Stimulated activated CD8-positive, alpha-beta memory T cell treated with anti-CD3 and anti-CD28 coated beads, Interleukin-7, amount 100 ng/mL, for 4 hours (primary cell): ENCODE measurements at places on chromosomes 3 and 15.

GRCh38 chr3:43870120-43870519 lies 179.4 kb downstream of the ABHD5 start:
- DNase-seq, result no peak

GRCh38 chr3:172816968-172817367 lies 66.4 kb downstream of the ECT2 start:
- DNase-seq, result no peak

- no peak for DNase-seq
These were observed 229.2 kb downstream of the ZNF621 start for GRCh38 chr3:40753951-40754350.

- no peak for DNase-seq
These were observed 148.4 kb downstream of the APBA2 start for GRCh38 chr15:29034151-29034550.

DNA sequence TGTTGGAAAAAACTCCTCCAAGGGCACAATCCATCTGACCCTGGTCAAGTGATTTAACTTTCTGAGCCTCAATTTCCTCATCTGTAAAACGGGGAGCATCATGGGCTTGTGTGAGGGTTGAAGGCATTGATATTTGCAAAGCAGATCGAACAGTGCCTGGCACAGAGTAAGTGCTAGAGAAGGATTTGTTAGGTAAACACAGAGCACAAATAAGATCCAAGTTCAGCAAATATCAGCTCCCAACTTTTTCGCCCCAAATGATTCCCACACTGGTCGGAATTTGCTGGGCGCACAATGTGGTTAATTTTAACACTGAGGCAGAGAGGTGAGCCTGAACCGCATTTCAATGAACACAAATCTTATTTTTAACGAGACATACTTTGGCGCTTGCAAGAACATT lies 76.3 kb upstream of the ATP2B2 start:
- DNase-seq, result no peak

DNA sequence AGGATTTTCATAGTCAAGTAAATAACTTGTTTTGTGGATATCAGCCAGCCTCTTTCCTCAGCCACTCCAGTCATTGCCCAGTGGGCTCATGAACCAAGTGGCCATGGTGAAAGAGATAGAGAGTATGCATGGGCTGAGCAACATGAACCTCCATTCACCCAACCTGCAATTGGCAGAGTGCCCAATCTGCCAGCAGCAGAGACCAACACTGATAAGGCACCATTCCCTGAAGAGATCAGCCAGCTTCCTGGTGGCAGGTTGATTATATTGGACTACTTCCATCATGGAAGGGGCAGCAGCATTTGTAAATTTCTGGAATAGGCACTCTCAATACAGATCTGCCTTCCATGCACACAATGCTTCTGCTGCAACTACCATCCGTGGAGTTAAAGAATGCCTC lies 10.3 kb upstream of the MCF2L2 start:
- DNase-seq, result no peak

DNA sequence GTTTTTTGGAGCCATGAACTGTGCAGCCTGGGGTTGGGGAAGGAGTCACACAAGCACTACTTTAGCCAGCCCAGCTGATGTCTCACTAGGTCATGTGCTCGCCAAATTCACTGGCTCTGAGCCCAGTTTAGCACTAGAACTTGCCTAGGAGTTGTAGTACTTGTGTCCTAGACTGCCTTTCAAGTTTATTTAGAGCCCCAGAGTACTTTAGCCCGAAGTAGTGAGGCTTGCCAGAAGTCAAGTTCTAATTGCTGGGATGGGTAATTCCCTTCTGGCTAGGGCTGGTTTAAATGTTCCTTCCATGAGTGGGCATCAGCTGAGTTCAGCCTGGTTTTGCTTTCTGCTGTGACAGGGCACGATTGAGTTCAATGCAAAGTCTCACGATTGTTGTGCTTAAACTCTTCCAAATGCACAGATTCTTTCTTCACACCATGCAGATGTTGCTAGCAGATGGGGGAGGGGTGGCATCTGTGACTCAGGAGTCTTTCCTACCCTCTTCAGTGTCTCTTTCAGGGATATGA lies 228.2 kb upstream of the ZPLD1 start:
- no peak for DNase-seq

- no peak for DNase-seq
These were observed 324.9 kb upstream of the COL8A1 start for GRCh38 chr3:99313485-99313884.

- no peak for DNase-seq
These were observed 175.9 kb downstream of the VGLL3 start for GRCh38 chr3:86814918-86815655.

DNA sequence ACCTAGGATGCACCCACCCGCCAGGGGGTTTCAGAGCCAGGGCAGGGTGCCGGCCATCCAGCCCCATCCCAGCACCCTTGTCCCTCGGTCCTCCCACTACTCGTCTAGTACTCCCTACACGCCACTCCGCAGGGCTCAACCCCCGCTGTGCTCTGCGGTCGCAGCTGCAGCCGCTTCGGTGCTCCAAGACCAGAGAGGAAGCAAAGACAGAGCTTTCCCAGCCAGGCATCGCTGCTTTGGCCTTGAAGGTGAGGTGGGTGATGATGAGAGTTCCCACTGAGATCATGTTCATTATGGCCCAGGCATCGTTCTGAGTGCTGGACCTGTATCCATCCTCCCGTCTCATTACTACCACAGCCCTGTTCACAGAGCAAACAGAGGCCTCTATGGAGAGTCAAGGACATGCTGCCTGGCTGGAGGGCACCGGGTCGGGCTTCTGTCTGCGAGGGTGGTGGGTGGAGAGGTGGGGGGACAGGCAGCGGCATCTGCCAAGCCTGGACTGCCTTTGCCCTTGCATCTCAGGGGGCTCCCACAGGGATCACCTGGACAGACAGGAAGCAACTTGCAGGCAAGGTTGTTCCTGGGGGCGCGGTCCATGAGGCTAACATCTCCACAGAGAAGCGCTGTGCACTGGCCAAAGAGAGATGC lies 66.9 kb downstream of the KLF13 start:
- no peak for DNase-seq

- no peak for DNase-seq
These were observed 326.5 kb upstream of the ZNF717 start for GRCh38 chr3:76111808-76112207.

- DNase-seq, result no peak
These were observed 7.6 kb downstream of the RTP2 start for GRCh38 chr3:187694801-187695200.

DNA sequence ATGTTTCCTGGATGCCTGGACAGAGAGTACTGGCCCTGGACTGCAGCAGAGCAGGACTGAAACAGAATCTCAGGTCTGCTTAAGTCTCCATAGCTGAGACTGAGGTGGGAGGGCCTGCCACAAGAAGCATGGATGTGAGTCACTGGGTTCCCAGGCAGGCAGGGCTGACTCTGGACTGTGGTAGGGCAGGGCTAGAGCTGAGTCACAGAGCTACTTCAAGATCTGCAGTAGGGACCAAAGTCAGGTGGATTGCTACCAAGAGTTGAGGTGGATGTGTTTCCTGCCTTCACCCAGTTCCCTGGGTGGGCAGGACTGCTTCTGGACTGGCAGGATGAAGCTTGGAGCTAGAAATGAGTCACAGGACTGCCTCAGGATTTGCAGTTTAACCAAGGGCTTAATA lies 282.9 kb downstream of the AGBL1 start:
- no peak for DNase-seq

DNA sequence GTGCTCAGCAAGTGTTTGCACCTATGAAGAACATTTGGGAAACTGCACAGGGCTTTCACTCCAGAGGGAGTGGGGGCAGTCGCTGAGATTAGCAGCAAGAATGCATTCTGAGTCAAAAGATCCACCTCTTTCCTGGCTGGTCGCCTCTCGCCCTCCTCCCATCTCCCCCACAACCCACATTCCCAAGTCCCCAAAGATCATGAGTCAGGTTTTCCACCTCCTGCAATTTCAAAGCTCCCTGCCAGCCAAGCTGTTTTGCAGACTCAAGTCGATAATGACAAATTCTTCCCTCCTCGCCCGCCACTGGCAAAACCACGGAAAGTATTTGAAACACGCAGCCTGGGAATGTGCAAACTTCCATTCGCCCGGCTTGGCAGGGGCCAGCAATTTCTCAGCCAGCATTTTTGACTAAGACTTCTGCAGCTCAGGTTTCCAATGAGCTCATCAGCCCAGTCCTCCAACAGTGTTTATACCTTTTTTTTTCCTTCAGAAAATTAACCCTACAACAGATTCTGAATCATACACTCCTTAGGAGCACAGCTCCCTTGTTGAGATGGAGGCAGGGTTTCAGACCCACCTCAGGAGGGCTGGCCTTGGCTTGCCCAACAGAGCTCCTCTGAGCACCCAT lies 181.4 kb downstream of the SMAD6 start:
- DNase-seq, result no peak

GRCh38 chr15:78149805-78150751 lies 916 bp downstream of the IDH3A start:
- DNase-seq, result no peak

DNA sequence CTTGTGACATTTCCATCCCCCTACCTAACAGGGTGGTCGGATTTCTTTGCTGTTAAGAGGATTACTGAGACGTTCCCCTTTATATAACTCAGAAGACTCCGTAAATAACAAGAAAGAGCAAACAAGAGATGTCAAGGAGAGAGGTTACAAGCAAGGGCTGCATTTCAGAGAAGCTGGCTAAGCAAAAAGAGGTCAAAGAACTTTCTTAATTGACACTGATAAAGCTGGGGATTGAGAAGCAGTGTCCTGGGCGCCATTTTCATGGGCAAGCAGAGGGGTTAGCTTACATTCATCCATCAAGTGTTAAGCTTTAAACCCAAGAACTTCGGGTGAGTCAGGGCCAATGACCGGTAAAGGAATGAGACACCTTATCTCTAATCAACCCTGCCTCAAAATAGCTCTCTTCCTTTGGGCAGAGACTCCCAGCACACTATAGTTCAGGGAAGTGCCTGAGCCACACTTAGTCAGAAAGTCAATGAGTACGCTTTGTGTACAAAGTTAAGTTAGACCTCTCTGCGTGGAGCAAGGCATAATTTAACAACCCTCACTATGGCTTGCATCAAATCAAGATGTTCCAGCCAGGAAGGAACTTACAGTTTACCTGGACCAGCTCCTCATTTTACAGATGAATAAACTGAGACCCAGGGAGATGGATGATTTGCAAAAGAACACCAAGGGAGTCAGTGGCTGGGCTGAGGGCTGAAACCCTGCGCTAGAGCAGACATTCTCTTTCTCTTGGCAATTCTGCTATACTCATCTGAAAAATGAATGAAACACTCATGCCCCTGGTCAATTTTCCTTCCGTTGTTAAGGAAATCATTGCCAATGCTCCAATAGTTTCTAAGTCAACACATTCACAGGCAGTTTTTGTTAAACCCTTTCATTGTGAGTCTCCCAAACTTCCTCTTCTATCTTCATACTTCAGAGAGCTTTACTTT lies 44.6 kb downstream of the CCNL1 start:
- DNase-seq, result no peak

GRCh38 chr3:135491491-135492205 lies 473.9 kb upstream of the PPP2R3A start:
- DNase-seq, result no peak

GRCh38 chr3:190371152-190371551 lies 16.8 kb upstream of the CLDN16 start:
- DNase-seq, result no peak

GRCh38 chr15:88790486-88790885 lies 12.8 kb upstream of the ACAN start:
- no peak for DNase-seq

DNA sequence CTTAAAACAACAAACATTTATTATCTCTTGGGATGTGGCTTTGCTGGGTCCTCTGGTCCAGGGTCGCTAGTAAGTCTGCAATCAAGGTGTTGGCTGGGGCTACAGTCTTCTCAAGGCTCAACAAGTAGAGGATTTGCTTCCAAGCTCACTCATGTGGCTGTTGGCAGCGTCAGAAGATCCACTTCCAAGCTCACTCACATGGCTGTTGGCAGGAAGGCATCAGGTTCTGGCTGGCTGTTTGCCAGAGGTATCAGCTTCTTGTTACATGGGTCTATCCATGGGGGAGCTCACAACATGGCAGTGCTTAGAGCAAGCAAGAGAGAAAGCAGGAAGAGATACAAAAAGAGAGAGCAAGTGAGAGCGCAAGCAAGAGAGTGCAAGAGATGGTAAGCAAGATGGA lies 15.0 kb upstream of the BNC1 start:
- DNase-seq, result no peak

GRCh38 chr3:127405010-127405598 lies 117.3 kb upstream of the PRR20G start:
- no peak for DNase-seq

DNA sequence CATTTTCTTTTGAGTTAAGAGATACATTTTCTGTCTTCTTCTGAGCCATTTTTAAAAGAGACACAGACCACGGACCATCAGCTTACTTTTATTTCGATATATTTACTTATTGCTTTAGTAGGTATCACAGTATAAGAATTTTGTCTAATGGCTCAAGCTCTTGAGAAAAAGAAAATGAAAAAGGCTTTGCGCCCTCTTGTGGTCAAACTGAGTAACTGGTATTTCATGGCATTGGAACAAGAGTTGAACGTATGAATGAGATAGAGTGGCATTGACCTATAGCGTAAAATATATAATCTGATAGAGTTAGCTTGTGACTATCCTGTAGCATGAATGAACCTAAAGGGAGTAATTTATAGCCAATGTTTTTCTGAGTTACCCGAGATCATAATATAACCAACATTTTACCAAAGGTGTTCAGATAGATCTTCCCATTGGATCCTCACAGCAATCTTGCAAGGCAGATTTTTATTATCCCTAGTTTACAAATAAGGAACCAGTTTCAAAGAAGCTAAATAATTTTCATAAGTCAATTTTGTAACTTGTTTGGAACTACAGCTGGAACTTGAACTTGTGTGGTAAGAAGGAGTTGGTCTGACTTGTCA lies 154.6 kb downstream of the POLR2M start:
- no peak for DNase-seq

GRCh38 chr15:92638291-92638708 lies 17.3 kb downstream of the FAM174B start:
- no peak for DNase-seq

DNA sequence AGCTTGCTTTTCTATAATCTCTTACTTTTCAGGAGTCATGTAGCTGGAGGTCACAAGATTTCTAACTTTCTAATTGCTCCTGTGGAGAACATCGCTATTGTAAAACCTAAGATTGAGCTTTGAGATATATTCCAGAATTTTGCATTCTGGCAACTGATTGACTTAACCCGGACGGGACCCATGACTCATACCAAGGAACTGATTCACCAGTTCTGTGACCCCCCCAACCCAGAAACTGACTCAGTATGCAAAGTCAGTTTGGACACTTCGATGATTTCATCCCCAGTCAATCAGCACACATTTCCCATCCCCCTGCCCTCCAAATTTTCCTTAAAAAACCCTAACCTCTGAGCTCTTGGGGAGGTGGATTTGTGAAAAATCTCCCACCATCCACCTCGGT lies 396.5 kb upstream of the GBE1 start:
- DNase-seq, result no peak

DNA sequence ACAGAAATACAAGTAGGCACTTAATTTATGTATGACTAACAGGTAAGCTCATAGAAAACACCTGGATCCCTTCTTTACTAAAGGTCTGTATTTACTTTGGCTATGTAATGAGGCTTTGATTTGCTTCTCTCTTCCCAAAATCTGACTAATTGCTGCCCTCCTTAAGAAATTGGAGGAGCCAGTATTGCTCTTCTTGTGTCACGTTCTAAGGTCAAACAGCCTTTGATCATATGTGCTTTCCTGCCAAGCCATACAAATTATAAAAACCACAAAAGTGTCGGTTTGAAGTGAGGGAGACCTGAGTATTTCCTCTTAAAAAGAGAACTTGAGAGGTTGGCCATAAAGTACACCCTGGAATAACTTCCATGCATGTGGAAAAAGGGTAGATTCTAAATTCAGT lies 112.1 kb upstream of the MB21D2 start:
- no peak for DNase-seq
